ENCODE measurements at places on chromosomes 3 and 15.

GRCh38 chr15:25089577-25089976 is 134.8 kb downstream of the SNRPN start:
- no peak for DNase-seq

- no peak for DNase-seq
Observed at GRCh38 chr15:90686435-90687218, 30.5 kb upstream of the BLM start.

DNA sequence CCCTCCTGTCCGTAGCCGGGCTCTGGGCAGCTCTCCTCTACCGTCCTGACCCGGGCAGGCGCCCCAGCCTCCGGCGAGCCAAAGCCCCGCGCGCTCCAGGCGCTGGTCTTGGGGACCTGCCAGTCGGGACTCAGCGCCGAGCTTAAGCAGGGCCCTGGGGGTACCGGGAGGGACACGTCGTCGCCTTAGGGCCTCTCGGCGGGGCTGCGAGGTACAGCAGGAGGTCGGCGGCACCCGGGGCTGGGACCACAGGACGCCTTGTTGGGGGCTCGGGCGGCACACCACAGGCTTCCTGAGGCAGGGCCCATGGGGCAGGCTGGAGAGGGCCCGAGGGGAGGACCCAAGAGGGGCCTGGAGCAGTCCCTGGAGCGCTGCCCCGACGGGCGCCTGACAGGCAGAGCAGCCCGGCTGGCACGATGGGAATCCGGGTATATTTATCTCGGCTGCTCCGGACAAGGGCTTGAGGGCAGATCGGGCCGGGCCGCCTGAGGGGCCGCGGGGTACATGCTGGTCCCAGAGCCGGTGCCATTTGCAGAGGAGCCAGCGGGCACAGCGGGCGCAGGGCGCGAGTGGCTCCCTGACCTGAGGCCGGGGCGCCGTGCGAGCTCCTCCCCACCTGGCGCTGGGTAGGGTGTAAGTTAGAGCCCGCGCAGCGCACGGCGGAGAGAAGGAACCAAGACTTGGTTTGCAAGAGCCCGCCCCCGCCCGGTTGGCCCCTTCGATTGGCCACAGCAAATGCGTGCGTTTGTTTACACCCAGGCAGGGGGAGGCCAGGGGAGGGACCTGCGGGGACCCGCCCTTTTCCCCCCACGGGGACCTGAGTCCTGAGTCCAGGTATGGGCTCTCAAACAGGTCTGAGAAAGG is 574 bp downstream of the SLC38A3 start:
- no peak for DNase-seq

DNA sequence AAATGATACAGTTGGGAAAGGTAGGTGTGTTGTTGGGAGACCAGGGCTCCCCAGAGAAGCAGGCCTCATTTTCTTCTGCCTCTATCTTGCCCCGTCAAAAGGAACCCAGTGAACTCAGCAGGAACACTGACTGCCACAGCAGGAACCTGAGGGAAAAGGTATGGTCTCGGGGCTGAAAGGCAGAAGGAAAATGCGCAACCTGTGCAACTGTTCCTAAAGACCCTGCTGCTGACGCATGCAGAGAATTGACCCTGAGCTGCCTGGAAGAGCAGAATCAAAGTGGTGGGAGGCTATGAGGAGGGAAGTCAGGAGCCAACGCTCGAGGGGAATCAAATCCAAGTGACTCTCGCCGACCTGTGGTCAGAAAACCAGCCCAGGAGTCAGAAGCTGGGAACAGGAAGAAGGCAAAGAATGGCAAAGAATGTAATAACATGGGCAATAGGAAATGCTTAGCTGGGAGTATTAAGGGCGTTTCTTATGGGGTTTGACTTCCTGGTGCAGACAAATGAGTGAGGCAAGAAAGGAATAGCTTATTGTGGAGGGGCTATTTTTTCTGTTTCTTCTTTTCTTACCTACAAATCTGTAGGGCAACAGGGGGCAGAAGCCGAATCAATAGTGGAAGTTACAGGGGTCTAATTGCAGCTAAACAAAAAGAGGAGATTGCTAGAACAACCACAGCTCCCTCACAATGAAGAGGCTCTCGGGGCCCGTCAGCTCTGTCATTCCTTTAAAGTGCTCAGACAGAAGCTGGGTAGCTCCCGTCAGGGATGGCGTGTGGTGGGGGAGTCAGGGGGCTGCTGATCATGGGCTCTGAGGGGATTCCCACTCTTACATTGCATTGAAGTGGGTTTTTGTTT is 65.4 kb upstream of the DLG1 start:
- DNase-seq, result no peak

DNA sequence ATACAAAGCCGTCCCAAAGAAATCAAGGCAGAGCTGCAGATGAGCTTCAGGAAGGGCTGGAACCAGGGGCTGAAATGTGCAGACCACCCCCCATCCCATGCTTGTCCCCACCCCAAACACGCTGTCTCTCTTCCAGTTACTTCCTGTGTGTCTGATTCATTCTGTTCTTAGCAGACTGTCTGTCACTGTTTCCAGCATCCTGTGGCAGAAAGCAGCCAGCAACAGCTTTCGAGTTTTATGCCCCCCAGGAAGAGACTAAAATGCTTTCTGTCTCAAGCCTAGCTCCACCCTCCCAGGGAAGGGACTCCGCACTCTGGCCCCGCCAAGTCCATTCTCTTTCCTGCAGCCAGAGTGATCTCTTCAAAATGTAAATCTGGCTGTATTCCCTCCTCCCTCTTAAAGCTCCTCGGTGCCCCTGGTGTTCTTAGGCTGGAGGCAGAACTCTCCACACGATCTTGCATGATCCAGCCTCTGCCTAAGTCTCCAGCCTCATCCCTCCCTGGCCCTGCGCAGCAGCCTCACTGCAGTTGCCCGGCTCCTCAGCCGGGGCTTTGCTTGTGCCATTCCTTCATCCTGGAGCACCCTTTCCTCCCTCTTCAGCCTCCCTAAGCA is 41.5 kb downstream of the HRH1 start:
- DNase-seq, result peak; percentile 88

Data from A172 (cell line).